ENCODE measurements at places on chromosomes 6 and 20. TPM values are rescaled to one million over a fixed set of nuclear protein-coding genes. Genes with fewer than 3 reads are reported as not detected.

DNA sequence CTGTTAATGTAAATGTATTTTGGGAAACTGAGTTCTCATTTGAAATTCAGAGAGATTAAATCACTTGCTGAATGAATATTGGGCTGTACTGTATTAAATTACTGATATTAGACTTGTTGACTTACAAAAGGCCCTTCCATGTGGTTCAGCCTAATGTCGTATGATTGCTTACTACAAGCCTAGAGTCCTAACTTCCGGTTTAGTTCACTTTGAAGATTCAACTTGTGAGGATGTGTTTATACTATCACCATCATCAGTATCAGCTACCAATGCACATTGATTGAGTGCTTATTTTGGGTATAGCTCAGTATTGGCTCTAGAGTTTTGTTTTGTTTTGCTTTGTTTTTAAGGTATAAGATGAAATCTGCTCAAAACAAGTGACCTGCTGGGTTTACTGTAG lies 48.3 kb downstream of the FAM217A start:
- DNase-seq, result no peak
- no peaks in the 10 kb centered on the region for H3K27me3 ChIP-seq
- peaks cover 58% of the 10 kb centered on the region for H3K4me1 ChIP-seq
- H3K27ac ChIP-seq, result peak overlapping the region; percentile 68
- peak overlapping the region; percentile 23 for H3K4me3 ChIP-seq
- peaks cover 38% of the 10 kb centered on the region for H3K36me3 ChIP-seq

The MCCD1 gene
- not detected for total RNA-seq

The SPDEF gene
- total RNA-seq, result 0.35 TPM

The TNFRSF6B gene
- total RNA-seq, result not detected

DNA sequence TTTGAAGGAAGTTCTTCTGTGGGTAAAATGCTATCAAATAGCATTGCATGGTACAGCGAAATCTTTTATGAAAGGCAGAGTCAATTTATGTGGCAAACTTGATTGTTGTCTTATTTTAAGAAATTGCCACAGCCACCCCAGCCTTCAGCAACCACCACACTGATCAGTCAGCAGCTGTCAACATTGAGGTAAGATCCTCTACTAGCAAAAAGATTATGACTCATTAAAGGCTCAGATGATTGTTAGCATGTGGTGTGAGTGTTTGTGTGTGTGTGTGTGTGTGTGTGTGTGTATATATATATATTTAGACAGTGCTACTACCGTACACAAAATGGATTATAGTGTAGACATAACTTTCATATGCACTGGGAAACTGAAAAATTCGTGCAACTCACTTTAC lies 27.8 kb downstream of the LRRN4 start:
- H3K36me3 ChIP-seq, result peaks cover 27% of the 10 kb centered on the region
- no peaks in the 10 kb centered on the region for H3K27me3 ChIP-seq
- no peaks in the 10 kb centered on the region for H3K4me1 ChIP-seq
- no peak overlapping the region for H3K4me3 ChIP-seq
- DNase-seq, result no peak

DNA sequence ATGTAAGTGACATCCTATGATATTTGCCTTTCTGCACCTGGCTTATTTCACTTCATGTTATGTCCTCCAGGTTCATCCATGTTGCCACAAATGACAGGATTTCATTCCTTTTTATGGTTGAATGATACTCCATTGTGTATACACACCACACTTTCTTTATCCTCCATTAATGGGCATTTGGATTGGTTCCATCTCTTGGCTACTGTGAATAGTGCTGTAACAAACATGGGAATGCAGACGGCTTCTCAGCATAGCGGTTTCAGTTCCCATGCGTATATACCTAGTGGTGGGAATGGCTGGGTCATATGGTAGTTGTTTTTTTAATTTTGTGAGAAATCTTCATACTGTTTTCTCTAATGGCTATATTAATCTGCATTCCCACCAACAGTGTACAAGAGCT lies 14.8 kb downstream of the MTHFD1L start:
- H3K4me1 ChIP-seq, result no peaks in the 10 kb centered on the region
- DNase-seq, result no peak
- no peak overlapping the region for H3K4me3 ChIP-seq
- no peaks in the 10 kb centered on the region for H3K27me3 ChIP-seq
- H3K27ac ChIP-seq, result no peak overlapping the region
- H3K36me3 ChIP-seq, result no peaks in the 10 kb centered on the region

- H3K27ac ChIP-seq, result no peak overlapping the region
- H3K4me1 ChIP-seq, result no peaks in the 10 kb centered on the region
- H3K27me3 ChIP-seq, result no peaks in the 10 kb centered on the region
- no peak overlapping the region for H3K4me3 ChIP-seq
- DNase-seq, result no peak
Measured at GRCh38 chr20:37926612-37927011, 23.7 kb downstream of the VSTM2L start.

The AVP gene
- 1.4 TPM for total RNA-seq

GRCh38 chr6:110703010-110703905 lies 112.0 kb downstream of the CDK19 start:
- DNase-seq, result no peak
- H3K27me3 ChIP-seq, result no peaks in the 10 kb centered on the region
- H3K4me3 ChIP-seq, result no peak overlapping the region

The HCRTR2 gene
- total RNA-seq, result not detected

DNA sequence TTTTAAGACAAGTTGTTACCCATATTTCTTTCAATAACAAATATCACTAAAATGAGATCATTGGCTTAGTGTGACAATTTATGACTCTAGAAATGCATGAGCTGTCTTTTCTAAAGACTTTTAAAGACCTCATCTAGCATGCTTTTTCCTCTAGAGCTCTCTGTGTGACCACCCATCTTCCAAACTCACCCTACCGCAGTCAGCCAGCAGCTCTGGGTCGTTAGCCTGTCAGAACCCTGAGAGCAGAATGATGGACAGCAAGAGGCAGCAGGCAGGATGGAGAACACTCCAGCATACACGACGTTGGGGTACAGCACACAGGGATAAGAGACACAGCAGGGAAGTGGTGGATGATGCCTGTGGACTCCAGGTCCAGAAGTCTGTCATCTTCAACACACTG lies 45.1 kb upstream of the TBX18 start:
- H3K4me1 ChIP-seq, result no peaks in the 10 kb centered on the region
- H3K36me3 ChIP-seq, result no peaks in the 10 kb centered on the region
- H3K4me3 ChIP-seq, result no peak overlapping the region

The SIGLEC1 gene
- not detected for total RNA-seq

The MKKS gene
- total RNA-seq, result 5.0 TPM

The BAG2 gene
- total RNA-seq, result 2.9 TPM

DNA sequence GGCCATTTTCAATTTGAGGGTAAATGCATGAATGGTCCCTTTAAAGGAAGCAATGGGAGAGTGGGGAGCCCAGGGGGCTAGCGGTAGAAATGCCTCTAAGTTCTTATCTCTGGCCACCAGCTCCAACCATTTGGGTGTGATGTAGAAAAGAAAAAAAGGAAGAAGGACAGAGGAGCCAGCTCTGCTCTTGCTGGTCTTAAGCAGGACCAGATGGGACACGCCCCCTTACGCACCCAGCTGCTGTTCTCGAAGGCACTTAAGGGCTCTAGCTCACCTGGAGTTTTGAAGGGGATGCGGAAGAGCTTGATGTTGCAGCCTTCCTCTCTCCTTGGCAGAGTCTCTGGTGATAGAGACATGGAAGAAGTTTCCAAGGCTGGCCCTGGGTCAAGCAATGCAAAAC lies 59.5 kb upstream of the RNF144B start:
- H3K36me3 ChIP-seq, result no peaks in the 10 kb centered on the region
- no peak overlapping the region for H3K4me3 ChIP-seq
- DNase-seq, result no peak
- H3K4me1 ChIP-seq, result no peaks in the 10 kb centered on the region

The NOX3 gene
- total RNA-seq, result not detected

The PPP1R16B gene
- 84.1 TPM for total RNA-seq

The MLN gene
- not detected for total RNA-seq

GRCh38 chr20:16821211-16822089 lies 73.3 kb downstream of the OTOR start:
- no peaks in the 10 kb centered on the region for H3K36me3 ChIP-seq
- no peak overlapping the region for H3K27ac ChIP-seq
- peak; percentile 16 for DNase-seq
- no peak overlapping the region for H3K4me3 ChIP-seq

DNA sequence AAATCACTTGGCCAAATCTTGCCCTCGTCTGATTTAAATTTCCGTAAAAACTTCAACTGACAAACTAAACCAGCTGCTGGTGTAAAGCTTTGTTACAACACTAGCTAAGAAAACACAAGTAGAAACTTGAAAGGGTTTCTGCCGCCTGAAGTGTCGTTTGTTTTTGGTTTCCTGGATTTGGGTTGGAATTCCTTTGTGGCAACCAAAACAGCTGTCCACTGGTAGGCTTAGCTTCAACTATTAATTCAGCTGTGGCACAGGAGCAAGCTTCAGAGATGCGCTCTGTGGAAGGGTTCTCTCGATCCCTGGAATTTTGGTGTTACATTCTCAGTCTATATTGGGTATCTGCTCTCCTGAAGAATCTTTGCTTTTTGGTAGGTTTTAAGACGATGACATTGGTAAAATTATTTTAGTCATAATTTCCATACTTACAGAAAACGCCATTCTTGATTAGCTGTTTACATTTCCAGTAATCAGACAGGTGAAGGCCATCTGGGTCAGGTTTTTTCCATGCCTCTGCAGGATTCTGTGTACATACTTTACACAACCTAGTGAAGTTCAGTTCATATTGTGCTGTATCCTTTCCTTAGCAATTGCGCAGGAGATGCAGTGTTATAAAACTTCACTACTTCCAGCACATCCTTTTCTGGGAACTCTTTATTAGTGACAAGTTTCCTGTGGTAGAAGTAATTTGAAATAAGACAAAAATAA lies 29.9 kb upstream of the SAMD3 start:
- H3K27ac ChIP-seq, result no peak overlapping the region
- H3K4me1 ChIP-seq, result no peaks in the 10 kb centered on the region
- no peak overlapping the region for H3K4me3 ChIP-seq
- H3K36me3 ChIP-seq, result no peaks in the 10 kb centered on the region
- H3K27me3 ChIP-seq, result peaks cover 2% of the 10 kb centered on the region

DNA sequence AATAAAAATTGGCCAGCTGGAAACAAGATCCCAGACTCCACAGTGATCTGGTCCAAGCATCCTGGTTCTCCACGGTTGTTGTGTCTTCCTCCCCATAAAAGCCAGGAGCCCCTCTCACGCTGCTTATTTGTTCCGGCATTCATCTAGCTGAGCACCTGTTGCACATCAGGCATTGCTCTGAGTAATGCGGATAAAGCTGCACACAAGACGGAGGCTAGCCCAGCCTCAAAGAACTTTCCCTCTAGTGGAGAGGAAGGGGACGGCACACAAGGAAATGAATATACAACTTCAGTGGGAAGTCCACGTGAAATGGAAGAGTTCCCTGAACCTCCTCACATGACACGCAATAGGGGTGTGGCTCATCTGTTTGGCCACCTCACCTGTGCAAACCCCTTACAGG lies 30.3 kb upstream of the NXT1 start:
- H3K4me3 ChIP-seq, result no peak overlapping the region
- no peak for DNase-seq
- no peaks in the 10 kb centered on the region for H3K27me3 ChIP-seq
- H3K36me3 ChIP-seq, result no peaks in the 10 kb centered on the region

DNA sequence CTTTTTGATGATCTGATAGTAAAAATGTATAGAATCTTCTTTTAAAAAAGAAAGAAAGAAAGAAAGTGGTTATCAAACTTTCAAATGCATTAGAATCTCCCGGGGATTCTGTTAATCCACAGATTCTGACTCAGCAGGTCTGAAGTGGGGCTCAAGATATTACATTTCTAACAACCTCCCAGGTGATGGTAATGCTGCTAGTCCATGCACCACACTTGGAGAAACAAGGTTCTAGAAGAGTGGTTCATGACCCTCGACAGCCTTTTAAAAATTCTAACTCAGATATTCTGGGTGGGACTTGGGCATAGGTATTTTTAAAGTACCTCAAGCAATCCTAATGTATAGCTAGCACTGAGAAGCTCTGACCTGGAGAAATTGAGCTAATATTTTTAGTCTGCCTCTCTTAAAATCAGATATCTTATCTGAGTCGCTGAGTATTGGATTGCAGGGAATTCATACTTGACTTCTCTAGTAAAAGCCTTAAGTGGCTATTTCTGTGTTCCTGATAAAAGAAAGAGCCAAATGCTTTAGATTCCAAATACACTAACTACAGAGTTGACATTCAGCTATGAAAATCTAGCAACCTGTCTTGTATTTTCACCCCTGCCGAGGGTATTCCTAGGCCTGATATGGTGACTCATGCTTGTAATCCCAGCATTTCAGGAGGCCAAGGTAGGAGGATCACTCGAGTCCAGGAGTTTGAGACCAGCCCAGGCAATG lies 252.4 kb downstream of the PHACTR1 start:
- no peak overlapping the region for H3K4me3 ChIP-seq
- H3K27me3 ChIP-seq, result no peaks in the 10 kb centered on the region
- no peaks in the 10 kb centered on the region for H3K4me1 ChIP-seq
- no peaks in the 10 kb centered on the region for H3K36me3 ChIP-seq

- no peak overlapping the region for H3K4me3 ChIP-seq
- H3K27ac ChIP-seq, result no peak overlapping the region
- no peaks in the 10 kb centered on the region for H3K27me3 ChIP-seq
- no peak for DNase-seq
- no peaks in the 10 kb centered on the region for H3K36me3 ChIP-seq
Measured at GRCh38 chr20:10806539-10806938, 132.7 kb upstream of the JAG1 start.

- no peak overlapping the region for H3K4me3 ChIP-seq
- no peak overlapping the region for H3K27ac ChIP-seq
- H3K27me3 ChIP-seq, result peaks cover 2% of the 10 kb centered on the region
Measured at GRCh38 chr6:52417675-52418111, 2.4 kb upstream of the EFHC1 start.

The TRERF1 gene
- 55.7 TPM for total RNA-seq

DNA sequence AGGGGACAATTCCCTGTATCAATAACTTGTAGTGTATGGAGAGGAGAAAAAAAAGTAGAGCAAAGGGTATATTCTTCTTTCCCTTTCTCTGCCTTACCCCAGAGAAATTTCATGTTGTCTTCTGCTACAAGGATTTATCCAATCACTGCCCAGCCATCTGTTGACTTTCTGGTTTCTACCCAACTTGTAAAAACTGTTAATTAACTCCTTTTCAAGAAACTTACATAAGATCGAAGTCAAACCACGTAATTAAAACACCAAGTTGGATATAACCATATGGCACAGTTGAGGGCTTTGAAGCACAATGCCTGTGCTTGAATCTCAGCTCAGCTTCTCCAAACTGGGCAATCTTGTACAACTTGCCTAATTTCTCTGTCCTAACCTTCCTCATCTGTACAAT lies 99.5 kb downstream of the MAN1A1 start:
- H3K27ac ChIP-seq, result no peak overlapping the region
- peaks cover 2% of the 10 kb centered on the region for H3K36me3 ChIP-seq
- H3K4me1 ChIP-seq, result no peaks in the 10 kb centered on the region
- H3K27me3 ChIP-seq, result no peaks in the 10 kb centered on the region
- H3K4me3 ChIP-seq, result no peak overlapping the region

The EPM2A gene
- 6.8 TPM for total RNA-seq

DNA sequence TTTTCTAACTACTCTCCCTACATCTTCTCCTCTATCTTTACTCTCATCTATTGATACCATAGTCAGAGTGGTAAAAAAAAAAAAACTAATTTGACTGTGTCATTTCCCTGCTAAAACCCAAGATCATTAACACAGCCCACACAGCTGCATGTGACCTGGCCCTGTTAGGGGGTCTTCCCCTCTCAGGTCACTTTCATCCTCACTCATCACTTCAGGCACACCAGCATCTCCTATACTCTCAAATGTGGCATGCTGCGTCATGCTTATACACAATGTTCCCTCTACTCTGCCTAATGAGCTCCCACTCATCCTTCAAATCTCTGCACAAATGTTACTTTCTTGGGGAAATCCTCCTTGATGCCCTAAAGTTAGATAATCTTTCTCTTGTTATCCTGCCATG lies 86.8 kb downstream of the CDK19 start:
- no peak for DNase-seq
- H3K4me3 ChIP-seq, result no peak overlapping the region
- no peak overlapping the region for H3K27ac ChIP-seq
- H3K36me3 ChIP-seq, result no peaks in the 10 kb centered on the region
- H3K4me1 ChIP-seq, result no peaks in the 10 kb centered on the region
- H3K27me3 ChIP-seq, result no peaks in the 10 kb centered on the region
